Activated CD4-positive, alpha-beta T cell treated with anti-CD3 and anti-CD28 coated beads for 1 hour (primary cell): ENCODE measurements at places on chromosomes 12 and 14.

DNA sequence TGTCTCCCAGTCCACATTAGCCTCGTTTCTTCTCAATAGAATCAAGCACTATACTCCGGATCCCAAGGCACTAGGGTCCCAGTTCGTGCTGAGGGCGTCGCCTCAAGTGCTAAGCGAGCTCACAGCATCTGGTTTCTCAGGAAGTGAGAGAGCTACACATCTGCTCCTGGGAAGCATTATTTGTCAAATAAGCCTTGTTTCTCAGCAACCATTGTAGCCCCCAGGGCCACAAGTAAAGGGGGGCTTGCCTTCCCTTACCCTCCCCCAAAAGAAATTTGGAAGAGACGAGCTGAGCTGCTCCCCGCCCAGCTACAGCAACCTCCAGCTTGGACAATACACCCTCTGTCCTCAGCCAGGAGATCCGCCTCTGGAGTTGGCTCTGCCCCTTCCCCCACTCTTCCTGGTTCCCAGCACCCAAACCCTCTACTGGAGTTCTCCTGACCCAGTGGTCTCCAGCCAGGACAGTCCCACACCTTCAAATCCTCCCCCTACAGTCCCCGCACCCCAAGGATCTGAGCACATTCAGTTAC lies 5.7 kb upstream of the TNS2 start:
- no peak for DNase-seq

- DNase-seq: no peak
These were observed 32.5 kb downstream of the STX2 start for GRCh38 chr12:130806574-130806973.

DNA sequence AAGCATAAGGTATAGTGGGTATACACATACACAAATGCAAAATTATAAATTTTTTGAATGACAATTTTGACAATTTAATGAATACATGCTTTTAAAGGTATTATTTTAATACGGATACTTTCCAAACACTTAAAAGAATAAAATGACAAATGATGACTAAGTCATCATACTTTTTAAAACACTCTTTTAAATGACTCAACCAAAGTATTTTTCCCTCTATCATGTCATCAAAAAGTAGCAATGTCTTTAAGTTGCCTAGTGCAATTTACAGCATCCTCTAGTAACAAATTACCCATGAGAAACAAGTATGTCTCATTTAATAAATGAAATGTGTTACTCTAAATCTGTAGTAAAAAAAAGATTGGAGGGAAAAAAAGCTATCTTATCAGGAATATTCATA lies 73.3 kb downstream of the RPS6KA5 start:
- DNase-seq: no peak

GRCh38 chr12:32615441-32615840 lies 63.7 kb upstream of the DNM1L start:
- no peak for DNase-seq

DNA sequence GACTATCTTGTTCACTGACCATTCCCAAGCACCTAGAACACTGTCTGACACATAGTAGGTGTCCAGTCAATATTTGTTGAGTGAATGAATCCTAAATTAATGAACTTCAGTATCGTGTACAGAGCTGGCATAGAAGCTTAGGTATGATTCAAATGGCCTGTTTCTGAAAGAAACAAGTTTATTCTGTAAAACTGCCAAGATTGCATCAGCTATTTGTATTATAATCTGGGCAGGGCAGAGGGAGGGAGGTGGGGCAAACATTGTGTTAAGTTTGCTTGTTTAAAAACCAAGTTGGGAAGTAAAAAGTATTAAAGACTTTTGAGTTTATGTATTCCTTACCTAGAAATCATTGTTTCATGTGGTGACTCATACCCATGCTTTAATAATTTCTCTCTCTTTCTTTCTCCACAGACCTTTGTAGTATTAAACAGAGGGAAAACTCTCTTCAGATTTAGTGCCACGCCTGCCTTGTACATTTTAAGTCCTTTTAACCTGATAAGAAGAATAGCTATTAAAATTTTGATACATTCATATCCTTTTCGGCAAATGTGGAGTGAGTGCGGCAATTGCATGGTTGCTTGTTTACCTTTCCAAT lies 92.8 kb downstream of the SCN8A start:
- DNase-seq: no peak

DNA sequence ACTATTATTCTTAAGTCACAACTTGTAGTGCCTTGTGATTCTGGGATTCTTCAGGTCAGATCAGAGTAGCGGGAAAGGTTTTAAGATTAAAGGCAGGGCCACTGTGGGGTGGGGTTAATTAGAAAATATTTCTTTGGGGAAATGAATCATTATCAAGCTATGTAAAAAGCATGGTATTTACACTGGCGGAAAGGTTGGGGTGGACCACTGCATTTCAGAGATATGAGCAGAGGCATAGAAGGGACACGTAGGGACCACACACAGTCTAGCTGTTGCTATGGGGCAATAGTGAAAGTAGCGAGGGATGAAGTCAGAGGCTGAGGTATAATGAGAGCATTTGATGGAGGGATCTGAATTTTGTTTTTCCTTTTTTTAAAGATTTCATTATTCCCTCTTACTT lies 31.7 kb upstream of the KCNH3 start:
- DNase-seq: no peak
